Stimulated activated CD8-positive, alpha-beta memory T cell treated with anti-CD3 and anti-CD28 coated beads, Interleukin-4, amount 100 ng/mL, for 1 hour (primary cell): ENCODE measurements at places on chromosomes 6 and 20.

GRCh38 chr20:60715172-60715571, 536.9 kb upstream of the CDH4 start:
- DNase-seq: no peak

DNA sequence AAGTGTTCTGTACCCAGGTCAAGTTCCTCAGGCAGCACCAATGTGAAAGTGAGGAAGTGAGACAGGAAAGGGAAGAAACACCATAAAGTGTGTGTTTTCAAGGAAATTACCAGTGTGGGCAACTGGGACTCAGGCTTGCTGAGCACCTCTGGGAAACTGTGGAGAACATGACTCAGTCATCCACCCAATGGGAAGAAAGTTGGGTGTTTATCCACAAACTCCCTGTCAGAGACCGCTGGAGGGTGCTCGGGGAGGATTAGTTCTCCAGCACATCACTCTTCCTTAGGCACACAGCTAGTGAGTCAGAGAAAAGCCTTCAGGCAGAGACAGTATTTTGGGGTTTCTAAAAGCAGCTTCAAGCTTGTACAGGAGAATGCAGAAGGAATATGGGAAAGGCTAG, 93.6 kb downstream of the PCSK2 start:
- DNase-seq: no peak

GRCh38 chr6:63245909-63246308, 34.6 kb downstream of the FKBP1C start:
- DNase-seq: no peak

DNA sequence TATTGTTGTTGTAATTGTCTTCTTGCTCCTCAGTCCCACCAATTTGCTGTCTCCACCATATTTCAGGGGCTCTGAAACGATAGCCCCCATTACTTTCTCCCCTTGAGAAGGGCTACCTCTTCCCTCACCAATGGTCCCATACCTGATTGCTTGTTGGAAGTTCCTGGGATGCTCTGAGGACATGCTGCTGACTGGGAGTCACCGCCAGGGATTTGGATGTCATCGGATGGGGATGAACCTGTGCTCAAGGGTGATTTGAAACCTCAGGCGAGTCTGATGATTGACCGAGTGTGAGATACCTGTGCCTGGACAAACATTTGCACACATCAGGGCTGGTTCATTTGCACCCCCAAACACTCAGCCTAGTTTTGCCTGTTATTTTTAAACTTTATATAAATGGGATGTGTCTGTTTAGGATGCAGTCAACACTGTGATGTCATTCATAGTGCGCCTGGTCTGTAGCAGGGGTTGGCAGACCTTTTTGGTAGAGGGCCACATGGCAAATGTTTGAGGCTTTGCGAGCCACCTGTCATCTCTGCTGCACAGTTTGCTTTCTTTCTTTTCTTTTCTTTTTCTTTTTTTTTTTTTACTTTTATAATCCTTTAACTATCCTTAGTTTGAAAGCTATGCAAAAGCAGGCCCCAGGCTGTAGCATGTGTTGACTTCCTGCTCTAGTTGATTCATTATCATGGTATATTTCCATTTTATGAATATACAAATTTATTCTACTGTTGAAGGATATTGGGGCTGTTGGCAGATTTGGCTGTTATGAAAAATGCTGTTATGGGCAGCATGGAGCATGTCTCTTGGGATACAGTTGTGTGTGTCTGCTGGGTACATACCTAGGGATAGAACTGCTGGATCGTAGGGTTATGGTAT, 118.5 kb upstream of the PHACTR3 start:
- DNase-seq: no peak
